ENCODE measurements at places on chromosomes 13 and 19.

GRCh38 chr13:69579351-69579750 lies 528.3 kb upstream of the ATXN8OS start:
- no peak for DNase-seq

GRCh38 chr19:53642381-53643099 lies 10.7 kb downstream of the DPRX start:
- no peak for DNase-seq

- DNase-seq: no peak
These were observed 154.1 kb downstream of the ATP8A2 start for GRCh38 chr13:25525884-25526283.

- DNase-seq: no peak
These were observed 695.5 kb upstream of the MIR17HG start for GRCh38 chr13:90652036-90652435.

DNA sequence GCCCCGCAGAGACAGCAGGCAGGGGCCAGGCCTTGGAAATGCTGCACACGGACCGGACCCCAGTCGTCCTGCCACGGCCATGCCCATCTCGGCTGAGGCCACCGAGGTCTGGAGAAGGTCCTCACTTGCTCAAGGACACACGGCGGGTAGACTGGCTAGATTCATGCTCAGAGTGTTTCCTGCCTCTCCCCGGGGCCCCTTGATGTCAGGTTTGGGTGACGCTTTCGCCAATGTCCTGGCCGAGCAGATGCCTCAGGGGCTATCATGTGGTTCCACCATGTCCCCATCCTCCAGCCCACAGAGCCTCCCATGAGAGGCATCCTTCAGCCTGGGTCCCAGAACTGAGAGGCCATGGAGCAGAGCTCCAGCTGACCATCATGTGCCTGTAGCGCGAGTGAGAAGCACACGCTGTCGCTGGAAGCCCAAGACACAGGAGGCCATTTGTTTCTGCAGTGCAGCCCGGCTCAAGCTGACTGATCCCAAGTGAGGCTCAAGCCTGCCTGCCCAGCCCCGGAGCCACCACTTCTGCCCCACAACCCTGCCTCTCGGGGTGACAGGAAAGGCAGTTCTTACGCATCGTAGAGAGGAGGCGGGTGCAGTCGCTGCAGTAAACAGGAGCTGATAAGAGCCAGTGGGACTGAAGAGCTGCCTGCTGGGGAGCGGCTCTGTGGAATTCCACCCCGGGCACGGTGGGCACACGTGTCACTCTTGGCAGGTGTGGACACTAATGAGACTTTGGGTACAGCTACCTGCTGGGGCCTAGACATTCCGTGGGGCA lies 53.9 kb upstream of the GAS6 start:
- DNase-seq: peak; percentile 10

DNA sequence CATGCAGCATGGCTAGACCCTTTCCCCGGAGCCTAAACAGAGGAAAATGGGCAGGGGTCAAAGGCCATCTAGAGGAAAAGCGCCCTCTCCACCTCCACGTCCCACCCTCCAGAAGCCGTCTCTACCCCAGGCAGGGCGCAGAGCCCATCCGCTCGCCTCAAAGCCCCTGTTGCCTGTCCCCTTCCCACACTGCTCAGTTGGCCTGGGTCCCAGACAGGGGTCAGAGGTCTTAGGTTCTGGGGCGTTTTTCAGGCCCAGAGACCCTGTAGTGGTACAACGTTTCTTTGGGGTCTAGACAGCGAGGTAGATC lies 285 bp downstream of the TMEM143 start:
- no peak for DNase-seq

GRCh38 chr19:33674626-33675367 lies 53.0 kb downstream of the CHST8 start:
- peak; percentile 2 for DNase-seq

GRCh38 chr19:30669329-30670010 lies 297.3 kb downstream of the ZNF536 start:
- peak; percentile 90 for DNase-seq

GRCh38 chr13:111286749-111287148 lies 33.7 kb upstream of the TEX29 start:
- no peak for DNase-seq

DNA sequence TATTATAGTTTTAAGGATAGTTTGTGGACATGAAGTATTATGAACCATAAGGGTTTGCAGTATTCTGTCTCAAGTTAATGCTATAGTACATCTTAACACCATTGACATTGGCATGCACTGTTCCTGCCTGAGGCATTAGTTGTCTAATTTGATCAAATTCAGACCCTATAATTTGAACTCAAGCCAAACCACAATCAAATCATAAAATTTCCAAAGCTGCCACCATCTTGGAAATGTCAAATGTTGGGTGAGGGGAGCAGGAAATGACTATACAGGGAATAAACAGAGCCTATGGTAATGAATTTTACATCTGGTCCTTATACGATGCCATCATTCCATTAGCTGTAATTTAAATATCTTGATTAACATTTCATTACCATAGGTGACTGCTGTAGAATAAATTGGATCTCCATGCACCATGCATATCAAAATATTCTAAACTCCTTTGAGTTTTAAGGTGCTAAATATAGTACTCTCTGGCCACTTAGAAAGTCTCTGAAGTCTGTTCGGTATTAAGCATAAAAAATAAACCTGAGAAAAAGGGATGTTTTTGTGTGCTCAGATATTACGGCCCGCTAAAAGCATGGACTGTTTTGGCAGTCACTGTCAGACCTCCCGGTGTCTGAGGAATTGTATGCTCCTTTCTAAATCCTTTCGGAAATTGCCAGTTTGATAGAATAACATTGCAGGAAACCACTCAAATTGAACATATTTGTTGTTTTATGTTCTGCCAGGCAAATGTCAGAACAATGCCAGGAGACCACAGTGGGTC lies 257.7 kb downstream of the SPRY2 start:
- no peak for DNase-seq

DNA sequence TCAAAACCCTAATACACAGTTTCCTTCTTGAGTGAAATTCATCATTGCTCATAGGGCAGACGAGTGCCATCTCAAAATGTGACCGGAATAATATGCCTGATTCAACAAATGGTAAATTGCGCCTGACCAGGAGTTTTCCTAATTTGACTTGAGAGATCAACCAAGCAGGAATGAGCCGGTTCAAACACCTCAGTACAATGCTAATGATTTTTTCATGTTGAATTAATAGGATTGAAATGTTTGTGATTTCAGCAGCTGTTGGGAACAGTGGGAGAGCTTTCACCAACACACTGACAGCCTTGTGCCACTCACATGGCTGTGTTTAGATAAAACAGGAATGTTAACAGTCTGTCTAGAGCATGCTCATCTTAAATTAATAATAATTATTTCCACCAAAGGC lies 484.8 kb downstream of the PCDH9 start:
- peak; percentile 22 for DNase-seq

- DNase-seq: no peak
These were observed 60.9 kb downstream of the THSD1 start for GRCh38 chr13:52345048-52345447.

- no peak for DNase-seq
These were observed 79.9 kb upstream of the ABCC4 start for GRCh38 chr13:95381212-95381527.

- no peak for DNase-seq
These were observed 11.2 kb downstream of the IGFL1 start for GRCh38 chr19:46240693-46241092.

- DNase-seq: no peak
These were observed 19.3 kb upstream of the RAB20 start for GRCh38 chr13:110580800-110581199.

DNA sequence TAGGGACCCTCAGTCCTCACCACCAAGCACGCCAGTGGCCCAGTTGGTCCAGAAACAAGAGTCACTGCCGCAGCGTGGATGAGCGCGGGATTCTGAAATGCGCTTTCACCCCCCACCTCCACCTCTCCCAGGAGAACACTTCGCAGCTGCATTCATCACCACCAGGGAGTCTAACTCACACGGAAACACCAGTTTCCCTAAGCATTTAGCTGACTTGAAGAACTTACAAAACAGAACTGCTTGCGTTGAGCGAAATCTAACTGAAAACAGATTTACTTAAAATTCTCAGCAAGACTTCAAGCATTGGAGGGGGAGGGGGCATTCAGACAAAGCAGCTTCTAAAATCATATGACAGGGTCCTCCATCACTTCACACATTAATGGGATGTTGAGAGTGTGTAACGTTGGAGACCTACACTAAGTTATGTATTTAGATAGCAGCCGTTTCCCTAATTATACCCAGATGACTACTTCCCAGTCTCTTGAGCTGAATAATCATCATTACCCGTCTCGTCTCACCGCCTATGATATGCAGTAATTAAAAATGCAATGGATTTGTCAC lies 258.2 kb upstream of the IRS2 start:
- DNase-seq: no peak

DNA sequence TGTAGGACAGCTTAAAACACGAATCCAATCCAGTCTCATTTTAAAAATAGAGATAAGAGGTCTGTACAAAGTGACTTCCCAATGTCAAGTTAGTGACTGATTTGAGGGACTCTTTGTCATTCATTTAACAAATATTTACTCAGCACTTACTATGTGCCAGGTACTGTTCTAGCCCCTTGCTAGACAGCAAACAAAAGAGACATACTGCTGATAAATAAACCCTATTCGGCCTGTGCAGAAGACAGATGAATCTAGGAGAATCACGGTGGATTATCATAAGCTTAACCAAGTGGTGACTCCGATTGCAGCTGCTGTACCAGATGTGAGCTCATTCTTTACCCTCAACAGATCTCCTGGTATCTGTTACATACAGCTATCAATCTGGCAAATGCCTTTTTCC lies 6.4 kb upstream of the ELF1 start:
- DNase-seq: no peak

GRCh38 chr19:18558604-18559003 lies 934 bp downstream of the KXD1 start:
- no peak for DNase-seq

DNA sequence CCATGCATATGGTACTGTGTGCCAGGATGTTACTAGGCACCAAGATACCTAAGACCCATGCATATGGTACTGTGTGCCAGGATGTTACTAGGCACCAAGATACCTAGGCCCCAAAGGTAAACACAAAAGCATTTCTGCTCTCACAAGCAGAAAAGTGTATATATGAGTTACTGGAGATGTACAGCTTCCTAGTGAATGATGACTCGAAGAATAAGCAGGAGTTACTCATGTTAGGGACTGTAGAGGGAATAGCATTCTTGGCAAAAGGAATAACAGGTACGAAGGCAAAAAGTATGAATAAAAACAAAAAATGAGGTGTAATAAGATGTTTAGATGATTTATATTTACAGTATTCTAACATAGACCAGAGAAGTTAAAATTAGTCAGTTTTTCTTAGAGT lies 383.7 kb downstream of the DIAPH3 start:
- DNase-seq: no peak

GRCh38 chr13:103156346-103156998 lies 90.3 kb upstream of the SLC10A2 start:
- no peak for DNase-seq

GRCh38 chr19:6041071-6041470 lies 63.1 kb upstream of the RANBP3 start:
- DNase-seq: no peak

DNA sequence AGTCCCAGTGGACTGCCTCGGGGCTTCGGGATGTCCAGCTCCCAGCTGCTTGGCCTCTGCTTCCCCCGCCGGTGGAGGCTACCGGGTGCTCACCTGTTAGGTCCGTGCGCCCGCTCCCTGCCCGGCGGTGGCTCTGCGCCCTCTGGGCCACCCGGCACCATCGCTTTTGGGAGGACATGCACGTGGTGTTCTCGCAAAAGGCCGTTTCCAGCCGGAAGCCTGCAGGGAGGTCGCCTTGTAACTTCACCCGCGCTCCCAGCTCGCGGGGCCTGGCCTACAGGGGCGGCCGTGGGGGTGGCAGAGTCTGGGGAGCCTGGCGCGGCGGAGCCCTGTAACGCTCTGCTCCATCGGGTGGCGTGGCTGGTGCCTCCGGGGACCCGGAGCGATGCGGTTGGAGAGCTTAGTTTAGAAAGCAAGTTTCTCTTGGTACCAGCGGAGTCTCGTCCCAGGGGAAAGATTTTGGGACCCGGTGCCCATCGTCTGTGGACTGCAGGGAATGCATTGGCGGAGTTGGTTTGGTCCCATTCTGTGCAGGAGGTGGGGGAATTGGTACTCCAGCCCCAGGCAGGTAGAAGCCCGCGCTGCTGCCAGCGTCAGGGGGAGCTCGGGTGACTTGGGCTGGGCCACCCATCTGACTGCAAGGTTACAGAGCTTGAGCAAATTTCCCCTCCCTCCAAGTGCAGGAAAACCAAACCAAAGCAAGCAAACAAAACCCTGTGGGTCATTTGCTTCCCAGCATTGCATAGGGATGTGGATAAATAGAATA lies 673 bp downstream of the SPATA13 start:
- DNase-seq: peak; percentile 53

DNA sequence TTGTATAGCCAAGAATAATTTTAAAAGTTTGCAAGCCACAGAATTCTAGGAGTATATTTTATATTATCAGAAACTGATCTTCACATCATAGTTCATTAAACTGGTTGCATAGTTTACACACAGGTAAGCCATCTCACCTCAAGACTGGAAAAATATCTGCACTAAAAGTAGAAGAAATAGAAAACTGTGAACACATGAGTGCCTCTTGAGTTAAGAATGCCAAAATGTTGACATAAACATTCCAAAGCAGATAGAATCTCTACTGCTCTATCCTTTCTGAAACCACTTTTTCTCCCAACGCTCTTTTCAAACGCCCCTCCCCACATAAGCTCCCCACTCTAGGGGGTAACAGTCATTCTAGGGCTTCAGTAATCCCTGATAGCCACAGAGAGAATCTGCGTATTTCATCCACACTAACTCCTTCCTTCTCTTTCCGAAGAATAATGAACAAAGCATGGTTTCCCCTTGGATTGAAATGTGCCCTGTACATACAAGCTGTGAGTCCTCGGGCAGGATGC lies 201.5 kb downstream of the IRS2 start:
- DNase-seq: no peak

DNA sequence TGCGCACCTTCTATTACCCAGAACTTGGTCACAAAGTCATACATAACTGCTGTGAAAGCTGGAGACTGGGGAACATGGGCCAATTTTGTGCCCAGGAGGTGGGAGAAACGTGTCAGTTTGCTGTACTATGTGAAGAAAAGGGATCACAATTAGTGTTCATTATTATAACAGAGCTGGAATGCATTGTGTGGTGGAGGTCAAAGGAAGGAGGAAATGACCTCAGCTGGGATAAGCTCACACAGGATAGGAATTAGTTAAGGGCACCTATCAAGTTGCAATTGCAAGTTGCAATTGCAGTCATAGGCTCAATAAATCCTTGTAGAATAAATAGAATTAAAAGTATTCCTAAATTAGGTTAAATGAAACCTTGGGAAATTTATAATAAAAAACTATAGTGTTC lies 103.9 kb upstream of the OBI1 start:
- DNase-seq: no peak

DNA sequence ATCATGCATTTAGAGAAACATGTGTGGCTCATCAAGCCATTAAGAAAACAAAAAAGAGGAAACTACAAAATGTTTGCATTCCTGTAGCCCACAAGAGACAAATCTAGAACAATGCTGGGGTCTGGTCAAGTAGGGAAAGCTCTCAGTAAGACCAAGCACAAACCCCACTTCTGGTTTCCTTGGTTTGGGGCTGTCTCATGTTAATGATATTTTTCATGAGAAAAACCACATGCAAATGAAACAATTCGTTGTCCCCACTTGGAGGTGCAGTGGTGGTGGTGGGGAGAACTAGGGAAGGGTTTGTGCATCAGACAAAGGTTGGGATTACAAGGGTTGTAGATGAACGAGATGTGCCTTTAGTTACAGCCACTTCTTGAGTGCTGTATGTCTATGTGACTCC lies 7.0 kb upstream of the RB1 start:
- DNase-seq: no peak
